H1 (cell line): ENCODE measurements at places on chromosomes 11 and 22. TPM values are rescaled to one million over a fixed set of nuclear protein-coding genes. Genes with fewer than 3 reads are reported as not detected.

Gene KRTAP5-8
- not detected in 2 replicates for total RNA-seq

Gene SCGB1C1
- not detected in 2 replicates for total RNA-seq

Gene CCDC15
- 3.1 and 4.0 TPM in 2 replicates for total RNA-seq

Gene KLHDC7B
- total RNA-seq: not detected in 2 replicates

Gene OR52N1
- not detected in 2 replicates for total RNA-seq

Gene KCNJ4
- 2.2 and 2.3 TPM in 2 replicates for total RNA-seq

Gene UQCC3
- total RNA-seq: 14.2 and 15.2 TPM in 2 replicates

Gene OR8K1
- total RNA-seq: not detected in 2 replicates

Gene TMEM191B
- 1.2 and 2.6 TPM in 2 replicates for total RNA-seq
